ENCODE measurements at places on chromosomes 5 and 9.

DNA sequence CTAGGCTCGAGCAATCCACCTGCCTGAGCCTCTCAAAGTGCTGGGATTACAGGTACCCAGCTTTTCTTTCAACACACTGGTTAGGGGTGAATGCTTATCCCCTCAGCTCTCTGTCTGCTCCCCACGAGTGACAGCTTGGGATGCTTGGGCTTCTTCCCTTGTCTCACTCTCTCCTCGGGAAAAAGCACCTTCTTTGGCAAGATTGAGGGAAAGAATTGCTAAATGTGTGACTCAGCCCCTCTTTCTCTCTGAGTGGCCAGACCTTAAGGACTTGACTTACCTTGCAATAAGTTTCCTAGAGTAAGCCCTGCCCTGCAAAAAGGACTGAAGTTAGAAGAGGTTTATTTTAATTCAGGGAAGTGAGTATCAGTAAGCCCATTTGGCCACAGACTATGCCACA is 68.1 kb upstream of the ERBIN start:
- DNase-seq = no peak

GRCh38 chr9:121840838-121841760 is 189.7 kb downstream of the DAB2IP start:
- DNase-seq = no peak

- no peak for DNase-seq
Observed at GRCh38 chr5:68315679-68316271, 100.2 kb downstream of the PIK3R1 start.

- no peak for DNase-seq
Observed at GRCh38 chr5:10454591-10455276, 13.1 kb downstream of the ROPN1L start.

DNA sequence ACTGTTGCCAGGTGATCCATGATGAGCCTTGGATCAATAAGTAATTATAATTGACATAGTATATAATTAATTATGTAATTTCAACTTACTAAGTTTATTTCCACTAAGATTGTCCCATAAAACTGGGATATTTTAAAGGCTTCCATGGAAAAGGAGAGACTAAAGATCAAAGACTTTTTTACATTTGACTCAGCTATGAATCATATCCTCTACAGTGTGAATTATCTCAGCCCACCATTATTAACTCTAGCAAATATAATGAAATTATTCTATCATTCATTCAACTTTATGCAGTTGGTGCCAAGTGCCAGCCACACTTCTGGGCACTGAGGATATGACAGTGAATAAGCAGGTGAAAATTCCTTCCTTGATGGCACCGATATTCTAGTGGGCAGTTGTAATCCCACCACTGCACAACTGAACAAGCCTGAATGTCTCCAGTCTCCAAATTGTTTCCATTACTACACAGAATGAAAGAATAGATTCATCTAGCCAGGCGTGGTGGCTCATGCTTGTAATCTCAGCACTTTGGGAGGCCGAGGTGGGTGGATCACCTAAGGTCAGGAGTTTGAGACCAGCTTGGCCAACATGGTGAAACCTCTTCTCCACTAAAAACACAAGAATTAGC is 21.9 kb upstream of the TXN start:
- no peak for DNase-seq

GRCh38 chr5:132183723-132184122 is 43.9 kb downstream of the P4HA2 start:
- DNase-seq = no peak

- DNase-seq = no peak
Observed at GRCh38 chr9:71681104-71681707, 87.1 kb downstream of the CEMIP2 start.

- DNase-seq = no peak
Observed at GRCh38 chr5:10485897-10486296, 44.2 kb downstream of the ROPN1L start.

DNA sequence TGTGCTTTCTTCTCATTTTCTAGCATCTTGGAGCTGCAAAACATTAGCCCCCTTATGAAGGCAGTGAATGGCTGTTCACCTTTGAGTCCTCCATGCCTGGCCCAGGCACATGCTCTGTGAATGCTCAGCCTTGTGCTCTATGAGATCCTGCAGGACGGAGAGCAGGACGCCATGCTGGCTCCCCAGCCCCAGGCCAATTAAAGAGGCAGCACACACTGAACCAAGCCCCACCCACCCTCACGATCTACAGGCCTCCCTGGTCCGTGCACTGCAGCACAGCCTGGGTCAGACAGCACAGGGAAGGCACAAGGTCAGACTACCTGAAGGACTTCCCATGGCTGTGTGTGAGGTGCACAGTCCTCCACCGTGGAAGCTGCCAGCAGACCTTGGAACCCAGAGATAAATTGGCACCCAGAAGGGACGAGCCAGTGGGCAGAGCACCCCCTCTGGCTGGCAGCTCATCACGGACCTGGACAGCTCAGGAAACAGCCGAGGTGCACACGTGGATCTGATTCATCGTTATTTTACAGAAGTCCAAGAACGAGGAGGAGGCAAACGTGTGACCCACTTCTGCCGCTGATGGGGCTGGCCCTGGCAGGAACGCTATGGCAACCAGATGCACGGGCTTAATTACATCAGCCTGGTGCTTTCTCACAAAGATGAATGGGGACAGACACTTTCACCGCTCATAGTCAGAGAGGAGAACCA is 59.5 kb downstream of the OLFM1 start:
- no peak for DNase-seq

DNA sequence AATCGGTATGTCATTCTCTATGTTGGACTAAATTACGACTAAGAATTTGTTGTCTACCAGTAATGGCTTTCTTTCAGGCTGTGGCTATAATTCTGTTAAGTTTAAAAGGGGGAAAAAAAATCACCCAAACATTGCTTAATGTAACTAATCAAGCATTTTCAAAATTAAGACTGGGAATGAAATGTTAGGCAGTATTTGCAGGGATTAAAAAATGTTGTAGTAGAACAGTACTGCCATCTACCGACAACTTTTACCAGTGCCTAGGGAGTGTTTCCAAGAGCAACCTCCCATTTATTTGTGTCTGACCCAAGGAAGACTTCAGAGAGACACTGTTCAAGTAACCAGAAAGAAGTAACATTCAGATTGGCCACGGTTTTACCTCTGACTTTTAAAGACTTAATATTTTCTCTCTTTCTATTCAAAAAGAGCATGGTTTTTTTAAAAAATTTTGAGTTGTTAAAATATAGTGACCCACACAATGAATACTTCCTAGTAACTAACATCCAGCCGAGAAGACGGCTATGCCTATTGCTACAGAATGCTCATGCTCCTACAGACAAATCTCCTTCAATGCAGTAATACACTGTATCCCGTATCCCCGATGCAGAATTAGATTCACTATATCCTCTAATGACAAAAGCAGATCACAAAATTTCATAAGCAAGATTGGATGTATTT is 92.4 kb downstream of the ARL15 start:
- no peak for DNase-seq

DNA sequence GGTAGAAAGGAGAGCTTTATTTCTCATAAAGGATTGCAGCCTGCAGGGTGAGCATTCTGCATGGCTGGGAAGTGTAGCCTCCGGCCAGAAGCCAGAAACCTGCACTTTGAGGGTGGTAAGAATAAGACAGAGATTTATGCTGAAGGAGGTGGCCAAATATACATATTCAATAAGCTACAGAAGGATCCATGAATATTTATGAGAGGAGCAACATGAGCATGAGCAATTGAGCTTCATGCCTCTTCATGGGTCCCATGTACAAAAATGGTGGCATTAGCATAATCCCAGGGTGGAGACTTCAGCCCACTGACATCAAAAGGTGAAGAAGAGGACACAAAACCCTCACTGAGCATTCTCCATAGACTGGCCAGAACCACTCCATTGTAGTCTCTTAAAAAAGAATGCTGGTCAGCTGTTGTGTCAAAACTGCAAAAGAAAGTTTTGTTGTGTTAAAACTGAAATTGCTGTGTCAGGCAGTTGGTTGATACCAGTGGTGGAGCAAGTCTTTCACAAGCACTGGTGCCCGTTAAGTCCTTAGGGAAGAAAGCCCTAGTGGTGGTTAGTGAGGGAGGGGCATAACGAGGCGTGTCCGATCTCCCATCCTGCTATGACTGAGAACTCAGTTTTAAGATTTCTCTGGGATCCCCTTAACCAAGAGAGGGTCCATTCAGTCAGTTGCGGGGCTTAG is 160.8 kb upstream of the MAP1B start:
- no peak for DNase-seq

DNA sequence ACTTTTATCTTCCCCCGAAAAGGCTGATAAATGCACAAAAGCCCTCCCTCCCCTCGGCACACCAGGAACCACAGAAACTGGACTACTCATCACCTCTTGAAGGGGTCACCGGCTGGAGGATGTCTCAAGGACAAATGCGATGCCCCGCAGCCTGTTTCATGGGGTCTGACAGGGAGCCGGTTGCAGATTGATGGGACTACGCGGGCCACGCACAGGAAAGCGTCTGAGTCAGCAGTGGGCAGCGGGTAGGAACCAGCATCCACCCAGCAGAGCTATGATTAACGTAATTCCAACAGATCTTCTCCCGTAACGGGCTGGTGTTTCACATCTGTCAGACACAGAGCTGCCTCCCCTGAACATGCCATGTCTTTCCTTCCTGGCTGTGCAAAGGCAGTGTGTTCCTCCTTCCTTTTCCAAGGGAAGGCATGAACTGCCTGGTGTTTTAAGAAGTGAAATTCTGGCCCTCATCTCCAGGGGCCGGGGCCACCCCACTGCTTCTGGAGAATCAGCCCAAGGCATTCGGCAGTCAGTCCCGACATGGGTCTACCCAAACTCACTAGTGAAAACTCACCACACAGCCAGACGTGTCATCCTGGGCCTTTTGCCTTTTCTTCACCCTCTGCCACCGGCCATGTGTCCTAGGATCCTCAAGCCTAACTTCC is 144.4 kb upstream of the PHYKPL start:
- DNase-seq = no peak

GRCh38 chr9:107707915-107708441 is 218.4 kb upstream of the KLF4 start:
- no peak for DNase-seq

GRCh38 chr5:44233691-44234090 is 155.5 kb downstream of the FGF10 start:
- no peak for DNase-seq

DNA sequence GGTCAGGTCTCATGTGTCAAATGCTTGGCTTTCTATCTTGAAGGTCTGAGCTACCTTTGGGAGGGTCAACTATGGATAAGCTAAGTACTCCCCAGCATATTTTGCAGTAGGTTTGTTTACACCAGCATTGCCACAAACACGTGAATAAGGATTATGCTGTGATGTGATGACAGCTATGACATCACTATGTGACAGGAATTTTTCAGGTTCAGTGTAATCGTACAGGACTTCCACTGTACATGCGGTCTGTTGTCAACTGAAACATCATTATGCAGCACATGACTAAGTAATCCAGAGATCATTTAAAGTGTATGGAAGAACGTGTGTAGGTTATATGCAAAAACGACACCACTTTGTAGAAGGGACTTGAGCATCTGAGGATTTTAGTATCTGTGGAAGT is 104.0 kb downstream of the FSTL4 start:
- no peak for DNase-seq

DNA sequence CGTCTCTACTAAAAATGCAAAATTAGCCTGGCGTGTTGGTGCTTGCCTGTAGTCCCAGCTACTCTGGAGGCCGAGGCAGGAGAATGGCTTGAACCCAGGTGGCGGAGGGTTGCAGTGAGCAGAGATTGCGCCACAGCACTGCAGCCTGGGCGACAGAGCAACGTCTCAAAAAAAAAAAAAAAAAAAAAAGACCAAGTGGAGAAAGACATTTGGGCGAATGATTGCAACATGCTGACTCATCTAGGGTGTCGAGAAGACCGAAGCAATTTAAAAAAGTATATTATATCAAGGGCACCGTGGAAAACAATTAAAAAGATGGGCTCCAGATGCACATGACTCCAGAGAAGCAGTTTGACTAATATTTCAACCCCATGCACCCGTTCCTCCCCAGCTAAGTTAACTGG is 9.2 kb downstream of the KLF4 start:
- DNase-seq = no peak

- DNase-seq = peak; percentile 80
Observed at GRCh38 chr9:36029765-36030528, 6.8 kb upstream of the RECK start.

GRCh38 chr5:102581011-102581410 is 82.2 kb upstream of the SLCO6A1 start:
- DNase-seq = no peak

DNA sequence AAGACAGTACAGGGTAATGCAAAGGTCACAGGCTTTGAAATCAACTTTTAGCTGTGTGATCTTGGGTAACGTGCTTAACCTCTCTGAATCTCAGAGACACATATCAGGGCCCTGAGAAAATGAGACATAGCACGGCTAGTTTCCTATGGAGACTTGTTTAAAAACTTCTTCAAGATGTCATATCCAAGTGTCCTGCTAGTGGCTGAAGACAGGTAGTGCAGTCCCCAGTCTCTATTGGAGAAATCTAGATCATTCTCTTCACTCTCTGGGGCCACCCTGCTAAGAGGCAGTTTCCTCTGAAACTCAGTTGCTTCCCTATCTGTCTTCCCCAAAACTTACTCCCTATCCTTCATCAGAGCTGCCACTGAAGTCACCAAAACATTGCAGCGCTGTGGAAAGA is 30.3 kb upstream of the GRXCR2 start:
- no peak for DNase-seq

- no peak for DNase-seq
Observed at GRCh38 chr5:103122242-103122641, 2.1 kb downstream of the PPIP5K2 start.

DNA sequence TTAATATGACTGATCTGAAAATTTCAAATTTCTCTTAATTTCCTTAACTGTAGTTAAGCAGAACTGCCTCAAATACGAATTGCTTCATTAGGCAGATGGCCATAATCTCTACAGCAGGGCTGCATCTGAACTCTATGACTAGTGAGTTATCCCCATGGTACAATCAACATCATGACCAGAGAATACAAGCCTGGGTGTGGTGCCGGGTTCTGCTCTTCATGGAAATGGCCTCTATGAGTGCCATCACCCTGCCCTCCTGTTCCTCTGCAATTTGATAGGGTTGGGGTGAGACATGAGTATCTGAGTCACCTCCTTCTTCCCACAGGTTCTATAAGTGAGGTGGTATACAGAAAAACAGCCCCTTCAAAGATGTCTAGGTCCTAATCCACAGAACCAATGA is 235.9 kb downstream of the AP3B1 start:
- DNase-seq = no peak

GRCh38 chr5:118293378-118293777 is 695.0 kb downstream of the DTWD2 start:
- no peak for DNase-seq

GRCh38 chr9:95433096-95433819 is 83.5 kb downstream of the PTCH1 start:
- DNase-seq = no peak

- no peak for DNase-seq
Observed at GRCh38 chr9:116116393-116116792, 37.2 kb upstream of the PAPPA start.

GRCh38 chr9:68964102-68964541 is 49.8 kb downstream of the PRKACG start:
- no peak for DNase-seq

- DNase-seq = no peak
Observed at GRCh38 chr9:20518737-20519136, 103.6 kb downstream of the MLLT3 start.
